ENCODE measurements at places on chromosomes 1 and 21. TPM values are rescaled to one million over a fixed set of nuclear protein-coding genes. Genes with fewer than 3 reads are reported as not detected.

MUL1 gene
- 27.8 TPM for polyA plus RNA-seq

NGF gene
- polyA plus RNA-seq = 0.57 TPM

DNA sequence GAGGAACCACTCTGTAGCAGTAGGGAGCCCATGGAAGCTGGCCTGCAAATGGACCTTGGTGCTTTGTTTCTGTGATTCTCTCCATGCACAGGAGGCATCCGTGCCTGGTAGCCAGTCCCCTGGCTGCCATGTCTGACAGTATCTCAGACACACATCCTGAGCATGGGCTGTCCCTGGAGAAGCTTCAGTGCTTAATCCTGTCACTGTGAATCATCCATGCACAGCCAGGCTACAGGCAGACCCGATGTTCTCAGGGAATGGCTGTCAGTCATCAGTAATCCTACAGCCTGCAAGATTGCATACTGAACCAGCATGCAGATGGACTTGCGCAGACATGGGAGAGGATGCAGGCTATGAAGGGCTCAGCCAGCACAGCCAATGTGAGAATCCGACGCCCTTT lies 606.3 kb upstream of the PLXNA2 start:
- no peaks in the 10 kb centered on the region for H3K27me3 ChIP-seq
- no peaks in the 10 kb centered on the region for H3K4me1 ChIP-seq
- no peak overlapping the region for H3K4me3 ChIP-seq
- no peaks in the 10 kb centered on the region for H3K36me3 ChIP-seq
- DNase-seq = no peak

DNA sequence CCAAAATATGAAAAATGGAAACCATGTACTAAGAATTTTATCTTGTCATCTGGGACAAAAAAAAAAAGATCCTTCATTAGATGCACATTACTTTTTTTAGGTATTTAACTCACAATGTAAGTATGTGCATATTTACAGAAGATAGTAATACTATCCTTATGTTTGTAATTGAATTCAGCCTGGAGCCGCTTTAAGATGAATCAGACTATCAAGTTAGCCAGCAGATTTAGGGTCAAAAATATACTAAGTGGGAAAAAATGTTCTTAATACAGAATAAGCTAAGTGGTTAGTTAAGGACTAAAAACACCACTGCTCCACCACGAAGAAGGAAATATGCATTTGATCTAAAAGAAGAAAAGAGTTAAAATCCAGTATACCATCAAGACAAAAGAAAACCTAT lies 49.1 kb downstream of the DSCAM start:
- no peak for DNase-seq
- no peak overlapping the region for H3K27ac ChIP-seq
- H3K4me1 ChIP-seq = no peaks in the 10 kb centered on the region
- H3K4me3 ChIP-seq = no peak overlapping the region
- H3K27me3 ChIP-seq = no peaks in the 10 kb centered on the region

DNA sequence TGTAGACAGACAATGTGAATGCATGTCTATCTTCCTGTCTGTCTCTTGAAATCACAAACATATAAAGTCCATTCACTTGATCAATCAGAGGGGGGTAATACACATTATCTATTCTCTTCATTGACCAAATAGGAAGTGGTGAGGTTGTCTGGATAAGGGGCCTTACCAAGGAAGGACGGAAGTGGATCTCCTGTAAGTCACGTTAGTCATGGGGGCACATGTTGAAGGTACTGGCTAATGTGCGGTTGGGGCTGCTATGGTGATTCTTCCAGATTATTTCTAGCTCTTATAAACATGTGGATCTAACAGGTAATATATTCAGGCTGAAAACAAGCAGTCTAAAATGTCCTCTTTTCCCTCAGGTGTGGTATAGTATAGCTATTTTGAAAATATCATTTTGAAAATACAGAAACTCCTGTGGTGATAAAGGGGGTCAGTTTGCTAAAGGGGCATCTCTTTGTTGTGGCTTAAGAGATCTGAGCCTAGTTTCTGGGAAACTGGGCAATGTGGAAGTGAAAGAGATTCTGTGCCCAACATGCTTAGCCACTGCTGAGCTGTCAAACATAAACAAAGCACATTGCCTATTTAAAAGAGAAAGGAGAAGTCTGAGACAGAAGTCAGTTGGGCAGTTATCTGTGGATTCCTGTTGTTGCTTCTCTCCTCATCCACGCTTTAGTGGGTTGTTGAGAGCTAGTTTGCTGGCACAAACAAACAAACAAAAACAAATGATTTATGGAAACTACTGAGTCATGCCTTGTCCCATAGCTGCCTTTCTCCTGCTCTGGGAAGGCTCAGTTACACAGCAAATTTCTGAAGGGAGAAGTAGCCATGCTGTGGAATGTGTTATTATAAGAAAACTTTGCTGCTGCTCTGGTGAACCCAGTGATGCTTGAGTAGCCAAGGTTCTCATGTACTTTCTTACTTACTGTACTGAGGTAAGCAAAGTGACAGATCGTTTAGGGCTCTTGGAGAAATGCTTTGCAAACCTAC lies 166.9 kb downstream of the HLX start:
- H3K4me1 ChIP-seq = peaks cover 3% of the 10 kb centered on the region
- no peak overlapping the region for H3K27ac ChIP-seq
- H3K36me3 ChIP-seq = no peaks in the 10 kb centered on the region
- no peaks in the 10 kb centered on the region for H3K27me3 ChIP-seq
- no peak overlapping the region for H3K4me3 ChIP-seq

DNA sequence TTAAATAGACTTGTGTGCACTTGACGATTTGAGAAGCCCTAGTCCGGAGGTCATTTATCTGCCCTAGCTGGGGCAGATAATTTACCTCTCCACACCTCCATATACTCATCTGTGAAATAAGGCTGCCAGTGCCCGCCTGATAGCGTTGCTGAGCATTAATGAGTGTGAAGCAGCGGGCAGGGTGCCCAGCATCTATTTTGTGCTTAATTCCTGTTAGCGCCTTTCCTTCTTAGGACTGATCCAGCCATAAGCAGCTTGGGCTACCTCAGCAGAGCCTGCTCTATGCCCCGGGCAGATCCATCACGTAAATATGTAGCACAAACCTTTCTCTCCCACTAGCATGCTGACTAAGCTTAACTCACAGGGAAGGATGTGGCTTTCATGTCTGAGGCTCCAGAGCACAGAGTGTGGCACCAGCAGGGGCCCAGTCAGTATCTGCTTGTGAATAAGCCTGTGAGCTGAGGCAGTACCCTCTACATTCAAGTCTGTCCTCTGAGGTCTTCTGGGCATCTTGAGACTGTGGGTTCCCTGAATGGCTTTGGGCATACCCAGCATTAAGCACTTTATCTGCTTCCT lies 21.5 kb upstream of the RNF187 start:
- DNase-seq = no peak
- peaks cover 95% of the 10 kb centered on the region for H3K27me3 ChIP-seq
- H3K27ac ChIP-seq = no peak overlapping the region
- H3K4me1 ChIP-seq = peaks cover 17% of the 10 kb centered on the region
- no peak overlapping the region for H3K4me3 ChIP-seq

GRCh38 chr1:38790422-38791163 lies 69.0 kb downstream of the RRAGC start:
- H3K4me1 ChIP-seq = no peaks in the 10 kb centered on the region
- no peak overlapping the region for H3K27ac ChIP-seq
- peaks cover 49% of the 10 kb centered on the region for H3K27me3 ChIP-seq
- DNase-seq = no peak
- H3K4me3 ChIP-seq = no peak overlapping the region
- no peaks in the 10 kb centered on the region for H3K36me3 ChIP-seq

GRCh38 chr1:199460933-199461332 lies 566.6 kb upstream of the NR5A2 start:
- no peaks in the 10 kb centered on the region for H3K27me3 ChIP-seq
- DNase-seq = no peak
- H3K27ac ChIP-seq = no peak overlapping the region
- no peak overlapping the region for H3K4me3 ChIP-seq
- no peaks in the 10 kb centered on the region for H3K36me3 ChIP-seq
